NT2/D1 (cell line): ENCODE measurements at places on chromosomes 11 and 22.

- DNase-seq = no peak
Observed at GRCh38 chr22:40055143-40055883, 60.6 kb downstream of the FAM83F start.

GRCh38 chr11:73288873-73289707 is 17.0 kb downstream of the P2RY6 start:
- DNase-seq = no peak

DNA sequence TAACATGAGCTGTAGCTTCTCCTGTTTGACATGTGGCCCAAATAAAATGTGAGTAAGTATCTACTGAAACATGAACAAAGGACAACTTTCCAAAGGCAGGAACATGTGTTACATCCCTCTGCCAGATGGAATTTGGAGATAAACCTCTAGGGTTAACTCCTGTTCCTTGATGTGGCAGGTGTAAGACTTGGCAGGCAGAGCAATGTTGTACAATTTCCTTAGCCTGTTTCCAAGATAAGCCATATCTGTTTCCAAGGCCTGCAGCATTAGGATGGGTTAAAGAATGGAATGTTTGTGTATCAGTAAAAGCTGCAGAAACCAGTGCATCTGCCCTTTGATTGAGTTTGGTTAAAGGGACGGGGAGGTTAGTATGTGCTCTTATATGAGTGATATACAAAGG is 8.8 kb upstream of the DNAJB13 start:
- DNase-seq = no peak

DNA sequence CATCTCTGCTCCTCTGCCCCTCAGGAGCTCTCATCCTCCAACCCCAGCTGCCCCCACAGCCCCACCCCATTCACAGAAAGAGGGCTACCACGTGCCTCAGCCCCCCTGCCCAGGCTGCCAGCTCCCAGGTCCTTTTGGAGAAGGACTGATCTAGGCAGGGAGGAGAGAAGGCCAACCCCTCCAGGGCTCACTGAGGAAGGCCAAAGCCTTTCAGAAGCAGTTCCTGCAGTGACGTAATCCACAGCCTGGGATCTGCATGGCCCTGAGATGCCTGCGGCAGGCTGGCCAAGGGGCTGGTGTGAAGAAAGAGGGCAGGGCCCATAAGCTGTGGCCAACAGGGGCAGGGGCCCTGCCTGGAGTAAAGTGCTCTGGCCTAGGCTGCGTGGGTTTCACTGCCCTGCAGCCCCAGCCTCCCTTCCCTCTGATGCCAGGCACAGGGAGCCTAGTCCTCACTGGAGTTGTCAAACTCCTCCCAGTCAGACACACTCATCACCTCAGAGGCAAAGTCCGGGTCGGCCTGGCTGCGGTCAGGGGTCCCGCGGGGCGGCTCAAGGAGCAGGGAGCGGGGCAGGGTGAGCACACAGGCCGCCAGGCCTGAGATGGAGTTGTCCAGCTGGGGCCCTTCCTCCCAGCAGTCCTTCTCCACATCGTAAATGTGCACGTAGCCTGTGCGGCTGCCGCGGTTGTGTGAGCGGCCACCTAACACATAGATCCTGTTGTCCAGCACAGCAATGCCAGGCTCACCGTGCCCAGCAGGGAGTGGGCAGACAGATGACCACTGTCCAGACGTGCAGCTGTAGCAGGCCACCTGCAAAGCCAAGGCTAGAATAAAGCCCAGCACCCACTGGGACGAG is 4.2 kb upstream of the SCARF2 start:
- no peak for DNase-seq

GRCh38 chr11:99513368-99513767 is 492.6 kb downstream of the CNTN5 start:
- DNase-seq = no peak

GRCh38 chr11:78069465-78069864 is 5.8 kb downstream of the THRSP start:
- DNase-seq = no peak

- no peak for DNase-seq
Observed at GRCh38 chr22:41361716-41362310, 19.9 kb upstream of the TEF start.

GRCh38 chr11:113690619-113691569 is 15.2 kb downstream of the TMPRSS5 start:
- DNase-seq = no peak

DNA sequence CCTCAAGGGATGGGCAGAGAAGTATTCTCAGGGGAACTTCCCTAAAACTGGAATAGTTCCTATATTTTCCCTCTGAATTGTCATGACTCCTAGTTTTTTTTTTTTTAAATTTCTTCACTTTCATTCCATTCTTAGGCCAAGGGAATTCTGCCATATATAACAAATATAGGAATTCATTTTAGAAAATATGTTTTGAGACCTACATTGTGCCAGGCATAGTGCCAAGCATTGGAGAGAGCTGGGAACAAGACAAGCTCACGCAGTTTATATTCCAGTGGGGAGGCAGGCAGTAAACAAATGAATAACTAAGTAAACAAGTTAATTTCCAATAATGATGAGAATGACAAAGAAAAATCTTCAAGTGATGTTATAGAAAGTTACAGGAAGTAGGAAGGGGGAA is 2.6 kb upstream of the NPTXR start:
- DNase-seq = no peak

DNA sequence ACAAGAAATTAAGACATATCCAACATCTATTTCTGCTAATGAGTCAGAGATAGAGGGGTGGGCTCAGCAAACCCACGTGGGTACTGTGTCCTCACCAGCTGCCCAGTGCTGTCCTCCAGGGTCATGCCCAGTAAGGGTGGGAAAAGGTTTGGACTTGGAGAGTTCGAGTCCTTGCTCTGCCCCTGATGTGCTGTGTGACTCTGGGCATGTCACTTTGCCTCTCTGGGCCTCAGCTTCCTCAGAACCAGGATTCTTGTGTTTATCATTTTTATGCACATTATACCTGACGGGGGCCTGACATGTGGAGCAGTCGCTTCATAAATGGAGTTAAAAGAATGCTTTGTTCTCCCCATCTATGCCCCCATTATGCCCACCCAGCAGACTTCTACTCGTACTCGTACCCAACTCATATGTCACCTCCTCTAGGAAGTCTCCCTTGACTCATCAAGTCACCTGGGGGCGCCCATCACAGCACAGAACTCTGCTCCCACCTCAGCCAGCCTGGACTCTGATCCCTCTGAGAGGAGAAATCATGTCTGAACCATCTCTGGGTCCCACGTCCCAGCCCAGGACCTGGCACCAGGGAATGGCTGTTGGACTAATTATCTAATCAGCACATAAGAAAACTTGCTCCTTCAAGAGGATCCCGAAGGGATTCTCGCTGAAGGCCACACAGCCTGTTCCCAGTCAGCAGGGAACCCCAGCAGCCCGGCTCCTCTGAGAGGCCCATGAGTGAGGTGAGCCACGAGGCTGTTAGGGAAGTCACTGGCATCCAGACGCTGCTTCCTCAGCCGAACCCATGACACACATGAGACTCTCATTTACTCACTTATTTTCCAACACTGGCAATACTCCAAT is 38.7 kb upstream of the TSKU start:
- DNase-seq = no peak

DNA sequence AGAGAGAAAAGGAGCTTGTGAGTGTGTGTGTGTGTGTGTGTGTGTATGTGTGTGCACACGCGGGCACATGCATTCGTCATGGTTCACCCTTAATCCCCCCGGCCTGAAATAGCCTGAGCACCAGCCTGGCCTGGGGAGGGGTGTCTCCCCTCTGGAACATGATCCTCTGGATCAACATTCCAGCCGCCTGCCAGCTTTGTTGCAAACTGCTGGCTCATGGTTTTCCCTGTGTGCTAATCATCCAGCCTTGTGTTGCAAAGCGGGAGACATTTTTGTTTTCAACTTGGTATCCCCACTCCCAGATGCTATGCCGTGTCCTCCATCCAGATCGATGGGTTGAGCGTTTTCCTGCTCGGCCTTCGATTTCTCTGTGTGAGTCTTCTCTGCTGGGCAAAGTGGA is 94.3 kb downstream of the FEZ1 start:
- peak; percentile 71 for DNase-seq
